Naive B cell (primary cell): ENCODE measurements at places on chromosomes 5 and 9. TPM values are rescaled to one million over a fixed set of nuclear protein-coding genes. Genes with fewer than 3 reads are reported as not detected.

EQTN gene
- not detected for polyA plus RNA-seq

PCDHB8 gene
- not detected for polyA plus RNA-seq

INSL4 gene
- not detected for polyA plus RNA-seq

NME5 gene
- polyA plus RNA-seq, result not detected

NFIL3 gene
- polyA plus RNA-seq, result 0.91 TPM

CDC20B gene
- not detected for polyA plus RNA-seq

ZNF883 gene
- not detected for polyA plus RNA-seq

RAD17 gene
- polyA plus RNA-seq, result 29.1 TPM

GNAQ gene
- polyA plus RNA-seq, result 0.23 TPM

LCN12 gene
- polyA plus RNA-seq, result not detected

ANKRD31 gene
- 0.27 TPM for polyA plus RNA-seq
